B cell (primary cell): ENCODE measurements at places on chromosomes 12 and 14. TPM values are rescaled to one million over a fixed set of nuclear protein-coding genes. Genes with fewer than 3 reads are reported as not detected.

GRCh38 chr12:2998789-2999264 is 39.6 kb downstream of the TEAD4 start:
- DNase-seq: no peak

DNA sequence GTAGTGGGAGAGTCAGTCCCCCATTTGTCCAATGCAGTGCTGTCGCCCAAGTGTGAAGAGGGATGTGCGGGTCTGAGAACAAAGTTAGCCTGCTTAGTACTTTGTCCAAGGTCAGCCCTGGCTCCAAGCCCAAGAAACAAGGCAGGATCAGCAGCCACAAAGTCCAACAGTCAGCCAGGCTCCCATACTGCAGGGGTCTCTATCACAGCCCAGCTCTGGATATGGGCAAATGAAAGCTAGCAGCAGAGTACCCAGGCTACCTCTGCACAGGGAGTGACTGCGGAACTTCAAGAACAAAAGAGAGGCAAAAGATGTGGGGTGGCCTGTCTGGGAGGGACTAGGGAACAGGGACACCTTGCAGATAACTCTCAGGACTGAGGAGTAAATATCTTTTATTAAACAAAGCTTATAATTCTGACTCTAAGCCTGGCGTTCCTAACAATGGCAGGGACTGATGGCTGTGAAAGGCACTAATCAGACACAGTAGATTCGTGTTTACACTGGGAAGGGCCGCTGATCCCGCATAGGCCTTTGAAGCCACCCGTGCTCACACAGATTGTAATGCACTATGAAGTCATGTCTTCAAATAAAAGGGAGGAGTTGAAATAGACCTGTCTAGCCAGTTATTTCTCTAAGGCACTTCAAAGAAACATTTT is 91.0 kb upstream of the EEA1 start:
- DNase-seq: no peak

DNA sequence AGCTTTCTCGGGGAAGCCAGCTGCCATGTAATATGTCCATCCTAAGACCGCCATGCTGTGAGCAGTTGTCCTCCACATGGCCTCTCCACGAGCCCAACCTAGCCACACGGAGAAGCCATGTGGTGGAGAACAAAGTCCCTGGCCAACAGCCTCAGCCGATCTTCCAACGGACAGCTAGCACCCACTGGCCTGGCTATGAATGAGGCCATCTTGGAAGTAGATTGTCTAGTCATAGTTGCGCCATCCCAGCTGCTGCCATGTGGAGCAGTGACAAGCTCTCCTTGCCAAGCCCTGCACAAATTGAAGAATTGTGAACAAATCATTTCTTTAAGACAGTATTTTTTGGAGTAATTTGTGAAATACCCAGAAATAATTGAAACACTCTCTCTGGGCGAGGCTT is 49.3 kb upstream of the USP44 start:
- no peak for DNase-seq

- DNase-seq: peak; percentile 80
These were observed 127.0 kb downstream of the ERC1 start for GRCh38 chr12:1117970-1118563.

GRCh38 chr12:38662829-38663228 is 242.6 kb downstream of the CPNE8 start:
- DNase-seq: no peak

Gene ZNF385A
- polyA plus RNA-seq: 4.9 and 6.6 TPM in 2 replicates

Gene OSBPL8
- polyA plus RNA-seq: 11.1 and 20.3 TPM in 2 replicates

Gene SLC25A47
- polyA plus RNA-seq: not detected in 2 replicates

Gene BICDL1
- 14.0 and 15.6 TPM in 2 replicates for polyA plus RNA-seq
